CD8-positive, alpha-beta memory T cell (primary cell): ENCODE measurements at places on chromosomes 2 and 18. TPM values are rescaled to one million over a fixed set of nuclear protein-coding genes. Genes with fewer than 3 reads are reported as not detected.
A peak's percentile ranks its signal among the peaks of the same experiment; 100 is the strongest.

DNA sequence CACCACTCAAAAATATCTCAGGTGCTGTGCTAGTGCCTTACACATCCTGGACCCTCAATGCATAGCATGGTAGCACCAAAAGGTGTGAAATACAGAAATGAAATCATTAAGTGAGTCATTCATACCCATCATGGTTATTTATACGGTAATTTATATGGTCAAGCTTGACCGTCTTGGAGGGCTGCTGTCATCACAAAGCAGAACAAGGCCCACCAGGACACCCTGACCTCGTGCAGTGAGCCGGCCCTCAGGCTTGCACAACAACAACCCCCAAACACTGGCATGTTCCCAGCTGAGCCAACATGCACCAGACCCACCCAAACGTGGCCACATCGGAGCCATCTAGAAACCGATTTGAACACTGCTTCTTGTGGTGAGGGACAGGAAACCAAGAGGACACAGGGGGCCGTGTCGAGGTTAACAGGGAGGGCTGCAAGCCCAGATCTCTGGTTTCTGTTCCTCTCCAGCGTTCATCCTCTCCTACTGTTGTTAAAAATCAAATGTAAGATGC, 378.5 kb upstream of the ID2 start:
- peak overlapping the region; percentile 31 for H3K4me3 ChIP-seq
- no peaks in the 10 kb centered on the region for H3K36me3 ChIP-seq
- H3K4me1 ChIP-seq, result peaks cover 53% of the 10 kb centered on the region
- no peak overlapping the region for H3K27ac ChIP-seq

GRCh38 chr2:118115761-118116160, 27.5 kb downstream of the INSIG2 start:
- no peak for DNase-seq
- no peaks in the 10 kb centered on the region for H3K36me3 ChIP-seq
- H3K4me3 ChIP-seq, result no peak overlapping the region
- H3K27ac ChIP-seq, result no peak overlapping the region

DNA sequence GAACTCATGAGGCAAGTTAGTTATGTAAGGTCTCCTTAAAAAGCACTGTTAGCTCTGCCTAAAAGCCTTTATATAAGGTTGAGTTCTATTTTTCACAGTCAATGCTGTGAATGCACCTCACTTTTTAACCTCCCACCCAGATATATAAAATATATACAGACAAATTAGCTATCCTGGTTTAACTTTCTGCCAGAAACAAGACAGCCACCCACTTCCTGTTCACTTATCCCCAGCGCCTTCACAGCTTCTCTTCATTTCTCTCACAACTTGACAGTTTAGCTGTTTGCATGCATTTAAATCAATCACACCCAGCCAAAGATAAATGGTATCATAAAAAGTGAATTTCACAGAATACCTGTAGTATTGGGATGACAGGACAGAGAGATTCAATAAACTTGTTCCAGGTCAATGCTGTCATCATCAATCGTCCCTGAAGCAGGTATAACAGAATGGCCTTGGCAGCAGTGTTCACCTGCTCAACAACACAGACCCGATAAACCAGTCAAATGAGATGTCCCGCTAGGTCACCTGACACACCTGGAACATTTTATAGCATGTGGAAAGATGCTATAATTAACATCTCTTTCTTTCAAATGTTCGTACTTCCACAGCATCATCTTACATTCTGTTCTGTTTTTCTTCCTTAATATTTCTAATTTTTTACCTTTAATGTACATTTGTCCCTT, 55.7 kb downstream of the RTTN start:
- no peak overlapping the region for H3K27ac ChIP-seq
- DNase-seq, result no peak
- peaks cover 12% of the 10 kb centered on the region for H3K36me3 ChIP-seq
- H3K27me3 ChIP-seq, result no peaks in the 10 kb centered on the region

DNA sequence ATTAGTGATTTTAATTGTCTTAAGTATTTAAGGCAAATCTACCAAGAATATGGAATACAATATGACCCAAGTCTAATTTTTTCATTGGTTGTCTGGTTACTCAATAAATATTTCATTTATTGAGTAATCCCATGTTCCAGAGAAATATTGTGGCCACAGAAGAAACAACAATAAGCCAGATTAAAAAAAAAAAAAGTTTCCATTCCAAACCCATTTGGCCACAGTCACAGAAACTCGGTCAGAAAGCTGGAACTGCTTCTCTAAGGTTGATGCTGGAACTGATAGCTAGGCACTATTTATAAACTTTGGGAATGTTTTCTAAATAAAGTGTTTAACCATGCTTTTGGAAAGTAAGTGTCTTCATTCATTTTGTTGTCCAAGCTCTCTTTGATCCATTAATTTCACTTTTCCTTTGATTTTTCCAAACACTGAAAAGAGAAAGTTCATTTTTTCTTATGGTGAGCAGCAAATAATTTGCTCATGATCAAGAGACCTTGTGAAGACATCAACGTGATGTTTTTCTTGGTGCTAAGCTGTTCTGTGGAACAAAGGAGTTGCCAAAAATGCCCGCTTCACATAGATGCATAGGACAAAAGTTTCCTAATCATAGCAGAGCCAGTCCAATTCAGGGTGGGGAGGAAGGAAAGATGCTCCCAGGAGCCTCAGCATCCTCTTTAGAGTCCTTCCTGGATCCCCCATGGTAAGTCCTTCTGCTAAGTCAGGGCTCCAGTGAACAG, 72.1 kb upstream of the CCBE1 start:
- H3K4me3 ChIP-seq, result no peak overlapping the region
- no peak for DNase-seq
- H3K36me3 ChIP-seq, result no peaks in the 10 kb centered on the region
- H3K27me3 ChIP-seq, result no peaks in the 10 kb centered on the region
- H3K4me1 ChIP-seq, result no peaks in the 10 kb centered on the region

DNA sequence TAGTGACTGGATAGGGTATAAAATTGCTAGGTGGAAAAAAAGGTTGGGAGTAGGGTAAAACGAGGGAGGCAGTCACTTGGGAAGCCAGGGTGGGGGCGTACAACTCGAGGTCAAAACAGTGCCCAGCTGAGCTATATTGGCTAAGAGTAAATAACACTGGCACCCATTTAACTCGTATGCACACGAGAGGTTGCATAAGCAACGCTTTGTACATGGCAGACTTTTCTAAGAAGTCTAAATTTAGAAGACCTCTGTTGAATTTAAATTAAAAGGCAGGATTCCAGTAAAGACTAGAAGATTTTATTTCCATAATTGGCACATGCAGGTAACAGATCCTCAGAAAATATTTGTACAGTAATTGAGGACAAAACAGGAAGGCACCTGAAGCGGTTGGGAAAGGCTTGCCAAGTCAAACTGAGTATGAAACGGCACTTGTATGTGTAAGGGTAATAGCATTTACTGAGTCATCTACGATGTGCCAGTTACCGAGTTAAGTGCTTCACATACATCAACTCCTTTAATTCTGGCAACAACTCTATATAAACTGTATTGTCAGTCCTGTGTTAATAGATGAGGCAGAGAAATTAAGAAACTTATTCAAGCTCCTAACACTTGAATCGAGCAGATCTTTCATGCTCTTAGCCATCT, 1.4 kb upstream of the MALT1 start:
- H3K36me3 ChIP-seq, result no peaks in the 10 kb centered on the region
- H3K4me1 ChIP-seq, result peaks cover 28% of the 10 kb centered on the region
- H3K27ac ChIP-seq, result no peak overlapping the region
- no peak overlapping the region for H3K4me3 ChIP-seq
- no peaks in the 10 kb centered on the region for H3K27me3 ChIP-seq
- DNase-seq, result no peak

DNA sequence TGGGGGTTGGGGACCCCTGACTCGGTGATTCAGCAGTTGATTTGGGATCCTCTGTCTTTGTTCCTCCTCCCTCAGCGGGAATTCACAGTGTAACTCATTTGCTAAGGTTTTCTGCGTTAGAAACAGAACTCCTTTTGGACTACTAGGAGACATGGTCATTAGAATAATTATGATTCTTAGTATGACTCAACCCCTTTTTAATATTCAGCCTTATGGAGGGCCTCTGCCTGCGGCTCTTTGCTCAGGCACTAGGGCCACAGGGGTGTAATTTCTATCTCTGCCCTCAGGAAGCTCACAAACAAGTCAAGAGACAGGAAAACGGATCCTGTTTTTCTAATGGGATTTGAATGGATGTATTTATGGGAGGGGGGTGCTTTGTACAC, 117.4 kb downstream of the SPTBN1 start:
- peak overlapping the region; percentile 84 for H3K27ac ChIP-seq
- H3K27me3 ChIP-seq, result no peaks in the 10 kb centered on the region
- H3K4me1 ChIP-seq, result peaks cover 100% of the 10 kb centered on the region
- no peaks in the 10 kb centered on the region for H3K36me3 ChIP-seq
- no peak for DNase-seq

- H3K4me3 ChIP-seq, result no peak overlapping the region
- H3K36me3 ChIP-seq, result no peaks in the 10 kb centered on the region
- no peak overlapping the region for H3K27ac ChIP-seq
- H3K27me3 ChIP-seq, result no peaks in the 10 kb centered on the region
- peaks cover 12% of the 10 kb centered on the region for H3K4me1 ChIP-seq
These were observed 3.4 kb upstream of the FAM161A start for GRCh38 chr2:61857224-61857623.

GRCh38 chr18:12765586-12765985, 62.7 kb downstream of the PSMG2 start:
- DNase-seq, result no peak
- H3K4me1 ChIP-seq, result no peaks in the 10 kb centered on the region
- H3K27me3 ChIP-seq, result no peaks in the 10 kb centered on the region
- no peak overlapping the region for H3K4me3 ChIP-seq

GRCh38 chr2:68176657-68177056, 19.0 kb downstream of the PNO1 start:
- DNase-seq, result no peak
- H3K27me3 ChIP-seq, result no peaks in the 10 kb centered on the region
- no peak overlapping the region for H3K27ac ChIP-seq
- H3K4me1 ChIP-seq, result no peaks in the 10 kb centered on the region

- H3K27me3 ChIP-seq, result no peaks in the 10 kb centered on the region
- H3K4me3 ChIP-seq, result no peak overlapping the region
- H3K36me3 ChIP-seq, result no peaks in the 10 kb centered on the region
These were observed 401.6 kb upstream of the TNP1 start for GRCh38 chr2:217261452-217261851.

VWA3B gene
- total RNA-seq, result not detected

HRH4 gene
- total RNA-seq, result not detected

REG3A gene
- not detected for total RNA-seq

TXNDC2 gene
- total RNA-seq, result not detected

REV1 gene
- total RNA-seq, result 30.0 TPM

B4GALT6 gene
- total RNA-seq, result 5.1 TPM

CNGA3 gene
- not detected for total RNA-seq
